ENCODE measurements at places on chromosomes 3 and 15. TPM values are rescaled to one million over a fixed set of nuclear protein-coding genes. Genes with fewer than 3 reads are reported as not detected.
A peak's percentile ranks its signal among the peaks of the same experiment; 100 is the strongest.

The FAM3D gene
- total RNA-seq, result not detected

DNA sequence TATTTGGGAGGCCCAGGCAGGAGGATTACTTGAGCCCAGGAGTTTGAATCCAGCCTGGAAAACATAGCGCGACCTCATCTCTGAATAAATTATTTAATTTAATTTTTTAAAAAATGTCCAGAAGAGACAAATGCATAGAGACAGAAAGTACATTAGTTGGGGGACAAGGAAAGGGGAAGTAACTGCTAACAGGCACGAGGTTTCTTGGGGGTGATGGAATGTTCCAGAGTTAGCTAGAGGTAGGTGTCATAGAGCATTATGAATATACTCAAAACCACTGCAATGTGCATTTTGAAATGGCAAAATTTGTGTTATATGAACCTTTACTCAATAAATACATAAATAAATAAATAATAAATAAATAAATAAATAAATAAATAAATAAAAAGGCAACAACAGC is 31.7 kb upstream of the CYP11A1 start:
- no peak for DNase-seq

GRCh38 chr15:63832620-63833019 is 1.1 kb downstream of the HERC1 start:
- DNase-seq, result no peak

- DNase-seq, result no peak
Measured at GRCh38 chr3:97952872-97953271, 19.4 kb downstream of the RIOX2 start.

The HESX1 gene
- 0.47 TPM for total RNA-seq

GRCh38 chr3:23071758-23072157 is 131.4 kb upstream of the UBE2E2 start:
- no peak for DNase-seq

GRCh38 chr3:16999871-17000270 is 115.1 kb downstream of the PLCL2 start:
- no peak for DNase-seq

GRCh38 chr3:23909341-23909740 is 7.4 kb downstream of the NKIRAS1 start:
- no peak for DNase-seq

The IL16 gene
- total RNA-seq, result 0.62 TPM

DNA sequence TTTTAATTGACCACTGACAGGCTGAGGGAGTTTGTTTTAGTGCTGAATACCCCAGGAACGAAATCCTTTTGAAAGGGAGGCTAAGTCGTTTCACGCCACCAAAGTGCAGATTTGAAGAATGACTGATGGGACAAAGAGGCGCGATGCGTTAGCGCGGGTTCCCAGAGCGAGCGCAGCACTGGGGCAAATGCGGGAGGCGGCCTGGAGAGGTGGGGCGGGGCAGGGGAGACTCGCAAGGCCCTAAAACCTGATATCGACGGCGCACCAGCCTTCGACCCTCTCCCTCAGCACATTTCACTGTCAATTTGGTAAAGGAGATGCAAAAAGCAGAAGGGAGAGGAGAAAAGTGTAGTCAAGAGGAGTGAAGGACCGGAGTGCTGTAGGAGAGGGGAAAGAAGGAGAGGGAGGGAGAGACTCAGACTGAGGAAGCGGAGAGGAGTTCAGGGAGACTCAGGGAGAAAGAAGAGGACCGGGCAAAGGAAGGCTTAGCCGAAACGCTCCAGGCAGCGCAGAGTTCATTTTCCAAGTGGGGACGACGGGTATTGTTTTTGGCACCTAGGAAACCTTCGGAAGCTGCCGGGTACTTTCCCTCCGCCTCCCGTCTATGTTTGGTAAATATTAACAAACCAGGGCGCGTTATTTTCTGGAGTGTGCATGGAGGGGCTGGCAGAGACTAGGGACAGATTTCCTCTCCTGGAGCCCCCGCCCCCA is 3.8 kb upstream of the FOXB1 start:
- no peak for DNase-seq

GRCh38 chr3:128870347-128870746 is 9.1 kb upstream of the ACAD9 start:
- no peak for DNase-seq

The TGM4 gene
- total RNA-seq, result not detected

The CPEB1 gene
- 2.8 TPM for total RNA-seq

- no peak for DNase-seq
Measured at GRCh38 chr3:42513121-42513520, 10.7 kb downstream of the VIPR1 start.

The TEX9 gene
- 23.2 TPM for total RNA-seq

The NFKBIZ gene
- total RNA-seq, result 2.3 TPM

DNA sequence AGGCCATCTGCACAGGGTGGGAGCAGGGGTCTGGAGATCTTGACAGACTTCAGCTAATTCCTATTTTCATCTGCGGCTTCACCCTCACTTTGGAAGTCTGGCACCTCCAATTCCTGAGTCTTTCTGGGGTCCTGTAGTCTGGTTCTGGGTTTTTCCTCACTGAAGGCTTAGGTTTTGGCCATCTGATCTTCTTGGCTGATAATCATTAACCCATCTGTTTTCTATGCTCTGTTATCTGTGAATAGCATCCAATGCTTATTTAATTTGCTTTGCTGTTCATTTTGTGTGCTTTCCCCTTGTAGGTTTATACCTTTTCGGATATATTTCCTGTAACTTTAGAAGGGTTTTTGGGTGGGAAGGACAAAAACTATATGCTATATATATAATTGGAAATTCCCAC is 17.6 kb downstream of the TATDN2 start:
- no peak for DNase-seq

The KBTBD8 gene
- total RNA-seq, result 26.8 TPM

DNA sequence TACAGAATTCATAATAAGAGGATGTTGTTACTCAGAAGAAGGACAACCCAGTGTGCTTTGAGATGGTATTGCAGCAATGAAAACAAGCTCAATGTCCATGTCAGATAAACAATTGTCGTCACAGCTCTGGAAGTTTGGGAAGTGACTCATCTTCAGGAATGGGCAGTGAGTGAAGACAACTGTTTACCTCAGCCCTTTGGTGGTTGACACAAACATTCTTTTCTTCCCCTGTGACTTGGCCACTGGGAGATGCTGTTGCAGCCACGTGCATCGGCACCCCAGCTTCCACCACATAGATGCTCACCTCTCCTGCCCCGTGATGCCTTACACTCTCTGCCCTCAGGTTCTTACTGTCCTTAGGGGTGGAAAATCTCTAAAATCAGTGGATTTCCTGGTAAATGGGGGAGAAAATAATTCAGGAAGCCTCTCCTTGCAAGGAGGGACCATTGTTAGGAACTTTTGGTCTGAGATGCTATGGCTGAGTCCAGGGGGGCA is 114.1 kb upstream of the GALNT15 start:
- DNase-seq, result peak; percentile 17

The CMTM6 gene
- total RNA-seq, result 40.6 TPM

The CD96 gene
- not detected for total RNA-seq

DNA sequence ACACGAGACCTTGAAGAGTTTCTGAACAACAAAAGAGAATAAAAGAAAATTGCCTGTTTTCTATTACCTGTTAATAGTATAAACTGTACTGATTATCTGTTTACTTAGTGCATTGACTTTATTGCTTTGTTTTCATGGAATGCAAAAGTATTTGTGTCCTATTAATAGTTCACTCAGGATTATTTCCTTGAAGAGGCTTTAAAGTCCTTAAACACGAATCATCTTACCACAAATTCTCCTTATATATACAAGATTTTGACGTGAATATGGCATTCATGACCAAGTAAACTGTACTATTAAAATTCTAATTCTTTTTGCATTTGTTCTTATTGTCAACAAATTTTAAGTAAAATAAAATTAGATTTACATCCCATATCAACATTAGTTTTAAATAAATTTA is 513.0 kb downstream of the NTRK3 start:
- no peak for DNase-seq

DNA sequence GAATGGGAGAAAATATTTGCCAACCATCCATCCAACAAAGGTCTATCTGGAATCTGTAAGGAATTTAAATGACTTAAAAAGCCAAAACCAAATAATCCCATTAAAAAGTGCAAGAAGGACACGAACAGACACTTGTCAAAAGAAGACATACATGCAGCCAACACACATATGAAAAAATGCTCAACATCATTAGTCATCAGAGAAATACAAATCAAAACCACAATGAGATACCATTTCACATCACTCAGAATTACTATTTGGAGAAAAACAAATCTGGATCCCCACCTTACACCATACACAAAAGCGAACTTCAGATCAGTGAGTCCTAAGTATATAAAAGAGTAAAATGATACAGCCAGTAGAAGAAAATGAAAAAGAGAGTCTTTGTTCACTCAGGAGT is 58.6 kb upstream of the MNS1 start:
- DNase-seq, result no peak
